ENCODE measurements at places on chromosomes 2 and 18.
A peak's percentile ranks its signal among the peaks of the same experiment; 100 is the strongest.

GRCh38 chr2:32773448-32773808 lies 145.6 kb downstream of the TTC27 start:
- DNase-seq: no peak

GRCh38 chr2:20313659-20314058 lies 37.0 kb downstream of the PUM2 start:
- DNase-seq: peak; percentile 8

GRCh38 chr18:6564950-6565814 lies 150.5 kb upstream of the L3MBTL4 start:
- peak; percentile 16 for DNase-seq

DNA sequence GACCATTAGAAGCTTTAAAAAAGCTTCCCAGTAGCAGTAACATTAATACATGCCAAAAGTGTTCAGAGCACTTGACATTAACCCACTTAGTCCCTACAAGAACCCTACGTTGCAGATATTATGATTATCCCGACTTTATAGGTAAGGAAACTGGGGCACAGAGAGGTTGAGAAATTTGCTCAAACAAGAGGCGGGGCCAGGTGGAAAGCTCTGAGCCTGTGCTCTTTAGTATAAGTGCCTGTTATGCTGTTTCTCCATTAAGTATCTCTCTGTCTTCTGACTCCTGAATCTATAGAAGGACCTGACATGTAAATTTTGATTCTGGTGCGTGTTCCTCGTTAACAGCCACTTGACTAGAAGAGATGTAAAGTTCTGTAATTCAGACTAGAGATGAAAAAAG lies 139.8 kb downstream of the RBMS1 start:
- DNase-seq: no peak

- no peak for DNase-seq
Measured at GRCh38 chr2:108199726-108200125, 40.0 kb upstream of the SULT1C3 start.

GRCh38 chr18:13422541-13423147 lies 204.1 kb downstream of the LDLRAD4 start:
- no peak for DNase-seq

Data from fibroblast of villous mesenchyme (primary cell).